ENCODE measurements at places on chromosomes 7 and 10. TPM values are rescaled to one million over a fixed set of nuclear protein-coding genes. Genes with fewer than 3 reads are reported as not detected.
A peak's percentile ranks its signal among the peaks of the same experiment; 100 is the strongest.

DNA sequence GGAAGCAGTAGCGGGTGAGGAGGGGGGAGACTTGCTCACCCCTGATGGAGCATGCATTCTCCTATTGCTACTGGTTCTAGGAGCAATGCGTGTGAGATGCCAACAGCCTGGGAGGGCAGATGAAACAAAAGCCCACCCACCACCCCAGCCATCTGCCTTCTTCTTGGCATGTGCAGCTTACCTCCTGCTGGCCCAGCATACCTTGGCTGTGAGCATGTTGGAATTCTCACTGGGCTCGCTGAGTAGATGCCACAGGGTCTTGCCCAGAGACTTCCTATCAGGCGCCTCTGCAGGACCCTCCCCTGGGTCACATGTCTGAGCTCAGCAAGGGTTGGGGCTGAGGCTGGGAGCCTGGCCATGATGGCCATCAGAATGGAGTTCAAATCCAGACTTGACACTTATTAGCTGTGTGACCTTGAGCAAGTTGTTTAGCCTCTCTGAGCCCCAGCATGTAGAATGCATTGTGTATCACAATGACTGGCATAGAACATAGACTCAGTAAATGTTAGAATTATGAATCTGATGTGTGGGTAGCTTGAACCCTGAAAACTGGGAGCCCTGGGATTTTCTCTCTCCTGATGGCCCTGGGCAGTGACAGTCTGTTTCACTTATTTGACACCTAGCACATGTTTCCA lies 38.2 kb downstream of the CDH23 start:
- DNase-seq: no peak

- peak; percentile 29 for DNase-seq
Observed at GRCh38 chr10:97081621-97082235, 104.0 kb downstream of the SLIT1 start.

- DNase-seq: no peak
Observed at GRCh38 chr10:73997461-73997786, 492 bp upstream of the VCL start.

The SPDYE2B gene
- polyA plus RNA-seq: not detected

GRCh38 chr10:51250278-51250920 lies 176.1 kb downstream of the PRKG1 start:
- no peak for DNase-seq

DNA sequence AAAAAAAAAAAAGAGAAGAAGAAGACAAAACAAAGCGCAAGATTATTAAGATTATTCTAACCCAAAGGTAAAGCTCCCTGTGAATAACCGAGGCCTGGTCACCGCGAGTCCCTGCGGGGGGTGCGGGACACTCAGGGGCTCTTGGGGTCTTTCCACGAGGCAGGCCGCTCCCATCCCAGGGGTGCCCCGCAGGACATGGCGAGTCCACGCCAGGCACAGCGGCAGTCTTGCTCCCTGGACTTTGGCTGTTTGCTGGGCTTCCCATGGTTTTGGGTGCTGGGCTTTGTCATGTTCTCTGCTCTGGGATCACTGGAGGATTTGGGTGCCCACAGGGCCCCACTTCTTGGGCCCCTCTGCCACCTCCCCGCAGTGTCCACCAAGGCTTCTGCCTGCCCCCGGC lies 137.4 kb upstream of the TCERG1L start:
- no peak for DNase-seq

The PODXL gene
- 0.79 TPM for polyA plus RNA-seq

- no peak for DNase-seq
Observed at GRCh38 chr10:35214607-35215020, 88.0 kb downstream of the CREM start.

GRCh38 chr7:154699417-154699816 lies 303.5 kb downstream of the PAXIP1 start:
- no peak for DNase-seq

The ZNF503 gene
- 3.3 TPM for polyA plus RNA-seq

The AP4M1 gene
- polyA plus RNA-seq: 25.4 TPM

- no peak for DNase-seq
Observed at GRCh38 chr7:106720641-106721040, 59.7 kb upstream of the CCDC71L start.

The WBP1L gene
- polyA plus RNA-seq: 28.1 TPM

The UPK3BL2 gene
- 1.8 TPM for polyA plus RNA-seq

DNA sequence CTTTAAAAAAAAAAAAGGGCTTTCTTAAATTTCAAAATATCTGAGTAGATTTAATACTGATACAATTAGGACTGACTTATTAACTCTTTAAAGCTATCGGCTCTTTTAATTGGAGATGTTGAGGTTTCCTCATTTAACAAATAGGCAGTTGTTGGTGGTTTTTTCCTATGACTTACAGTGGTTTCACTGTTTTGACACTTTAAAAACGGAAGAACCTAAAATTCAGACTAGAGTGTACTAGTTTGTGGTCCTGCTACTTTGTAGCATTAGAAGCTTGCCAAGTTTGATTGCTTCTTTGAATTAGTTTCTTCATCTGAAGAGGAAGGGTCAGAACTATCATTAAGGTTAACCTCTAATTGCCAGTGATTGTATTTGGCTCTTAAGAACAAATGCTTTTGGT lies 27.7 kb downstream of the CUL1 start:
- DNase-seq: no peak

DNA sequence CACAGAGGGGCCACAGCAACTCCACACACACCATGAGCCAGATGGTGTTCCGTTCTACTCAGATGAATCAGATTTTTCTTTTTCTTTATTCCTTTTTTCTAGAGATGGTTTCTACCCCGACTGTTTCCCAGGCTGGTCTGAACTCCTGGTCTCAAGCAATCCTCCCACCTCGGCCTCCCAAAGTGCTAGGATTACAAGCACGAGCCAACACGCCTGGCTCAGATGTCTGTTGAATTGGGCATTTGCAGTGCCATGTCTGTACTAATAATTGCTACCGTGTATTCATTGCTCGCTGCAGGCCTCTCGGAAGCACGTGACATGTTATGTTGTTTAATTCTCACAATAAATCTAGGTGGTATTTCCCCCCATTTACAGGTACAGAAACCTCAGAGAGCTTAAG lies 67.2 kb downstream of the RABGEF1 start:
- no peak for DNase-seq

The SLC26A4 gene
- 0.11 TPM for polyA plus RNA-seq

DNA sequence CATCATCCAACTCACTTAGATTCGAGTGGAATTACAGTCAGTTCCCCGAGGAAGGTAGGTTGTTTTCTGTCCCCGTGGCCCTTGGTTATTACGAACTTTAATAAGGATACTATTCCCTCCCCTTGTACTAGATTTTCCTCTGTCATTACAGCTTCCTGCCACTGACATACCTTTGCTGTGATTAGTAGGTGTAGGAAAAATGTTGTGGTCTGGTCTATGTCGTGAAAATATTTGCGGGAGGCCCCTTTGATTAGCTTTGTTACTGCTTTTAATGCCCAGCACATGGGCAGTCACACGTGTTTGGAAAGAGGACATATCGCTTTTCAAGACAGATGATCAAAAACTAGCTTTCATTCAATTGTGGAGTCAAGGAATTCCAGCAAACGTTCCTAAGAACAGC lies 92.2 kb downstream of the GATA3 start:
- DNase-seq: no peak

GRCh38 chr10:34996843-34997242 lies 93.3 kb downstream of the CUL2 start:
- no peak for DNase-seq

The POLR2J2 gene
- 2.0 TPM for polyA plus RNA-seq

- no peak for DNase-seq
Observed at GRCh38 chr10:63718006-63718405, 196.8 kb downstream of the REEP3 start.

GRCh38 chr7:141573511-141573910 lies 22.3 kb downstream of the AGK start:
- DNase-seq: no peak

GRCh38 chr10:6407034-6407721 lies 172.9 kb downstream of the PRKCQ start:
- DNase-seq: no peak

GRCh38 chr7:105862276-105862675 lies 14.1 kb downstream of the ATXN7L1 start:
- DNase-seq: no peak

The PVRIG gene
- not detected for polyA plus RNA-seq

The EPHB6 gene
- polyA plus RNA-seq: 0.51 TPM

GRCh38 chr10:77268721-77269120 lies 368.9 kb downstream of the KCNMA1 start:
- no peak for DNase-seq

- no peak for DNase-seq
Observed at GRCh38 chr7:135959646-135960363, 17.4 kb downstream of the MTPN start.

DNA sequence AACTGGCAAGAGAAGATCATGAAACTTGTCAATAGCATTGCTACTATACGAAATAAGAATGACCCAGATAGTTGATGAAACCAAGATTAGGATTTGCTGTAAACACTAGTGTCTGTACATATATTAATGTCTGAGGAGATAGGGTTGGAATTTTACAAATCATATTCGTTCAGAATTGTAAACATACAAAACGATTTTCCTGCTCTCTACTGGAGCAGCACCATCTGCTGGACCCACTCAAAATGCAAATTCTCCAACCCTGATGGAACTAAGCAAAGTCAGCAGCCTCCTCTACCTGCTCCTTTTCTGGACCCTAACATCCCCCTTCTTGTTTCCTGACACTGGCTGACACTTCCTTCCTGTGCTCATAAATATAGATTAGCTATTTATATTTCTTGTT lies 29.4 kb upstream of the SGMS1 start:
- DNase-seq: no peak

GRCh38 chr7:105610165-105610930 lies 29.1 kb upstream of the EFCAB10 start:
- DNase-seq: no peak

- DNase-seq: no peak
Observed at GRCh38 chr10:74889662-74889998, 63.2 kb downstream of the KAT6B start.

DNA sequence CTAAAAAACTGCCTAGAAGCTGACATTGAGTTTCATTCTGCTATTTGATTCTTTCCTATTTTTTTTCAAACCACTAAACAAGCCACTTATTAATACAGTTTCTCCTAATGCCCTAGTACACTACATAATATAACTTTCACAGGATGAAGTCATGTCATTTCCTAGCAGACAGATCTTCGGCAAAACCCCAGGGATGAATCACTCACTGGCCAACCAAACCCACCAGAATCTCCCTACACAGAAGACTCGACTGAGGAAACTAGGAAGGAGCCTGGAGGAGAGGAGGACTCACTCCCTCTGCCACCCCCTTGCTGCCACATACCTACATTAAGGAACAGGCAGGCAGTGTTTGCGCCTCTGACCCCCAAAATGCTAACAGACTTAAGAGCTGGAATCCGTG lies 33.4 kb downstream of the XPNPEP1 start:
- peak; percentile 46 for DNase-seq

DNA sequence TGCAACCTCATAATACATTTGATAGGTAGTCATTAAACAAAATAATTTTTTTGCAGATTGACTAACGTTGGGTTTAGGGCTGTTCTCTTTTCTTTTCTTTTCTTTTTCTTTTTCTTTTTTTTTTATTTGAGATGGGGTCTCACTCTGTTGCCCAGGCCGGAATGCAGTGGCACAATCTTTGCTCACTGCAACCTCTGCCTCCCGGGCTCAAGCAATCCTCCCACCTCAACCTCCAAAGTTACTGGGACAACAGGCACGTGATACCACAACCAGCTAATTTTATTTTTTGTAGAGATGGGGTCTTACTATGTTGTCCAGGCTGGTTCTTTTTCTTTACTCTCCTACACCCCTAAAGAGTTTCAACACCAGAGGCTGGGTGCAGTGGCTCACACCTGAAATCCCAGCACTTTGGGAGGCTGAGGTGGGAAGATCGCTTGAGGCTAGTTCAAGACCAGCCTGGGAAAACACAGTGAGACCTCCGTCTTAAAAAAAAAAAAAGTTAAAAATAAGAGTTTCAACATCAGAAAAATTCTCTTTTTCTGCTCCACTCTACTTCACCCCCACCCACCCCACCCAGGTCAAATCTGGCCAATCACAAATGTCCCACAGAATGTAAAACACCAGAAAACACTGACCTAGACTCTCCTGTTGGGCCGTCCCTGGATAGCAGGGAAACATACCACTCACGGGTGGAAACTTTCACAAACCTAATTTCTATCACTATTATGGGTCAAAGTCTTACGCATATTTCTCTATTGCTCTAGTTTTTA lies 3.0 kb downstream of the HIP1 start:
- no peak for DNase-seq

- DNase-seq: no peak
Observed at GRCh38 chr7:41889472-41889871, 186.6 kb upstream of the INHBA start.

The NXPH1 gene
- not detected for polyA plus RNA-seq

- DNase-seq: no peak
Observed at GRCh38 chr7:52355053-52355452, 680.4 kb upstream of the POM121L12 start.

Measured in AG04450 (cell line).